Neural crest cell (in vitro differentiated cells): ENCODE measurements at places on chromosomes 13 and 19.

DNA sequence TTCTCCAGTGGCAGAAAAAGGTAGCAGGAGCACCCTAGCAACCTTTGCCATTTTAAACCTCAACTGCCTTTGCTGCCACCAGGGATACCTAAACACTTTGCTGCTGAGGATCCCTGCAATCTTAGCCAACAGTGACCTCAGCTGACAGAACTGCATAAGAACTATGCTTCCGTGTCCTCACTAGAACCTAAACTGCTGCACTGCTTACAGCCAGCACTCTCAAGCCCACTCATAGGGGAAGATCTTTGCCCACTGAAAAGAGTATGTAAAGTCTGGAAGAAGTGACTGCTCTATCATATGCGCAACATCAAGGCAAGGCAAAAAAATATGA, 270.0 kb upstream of the PCDH20 start:
- DNase-seq = no peak

DNA sequence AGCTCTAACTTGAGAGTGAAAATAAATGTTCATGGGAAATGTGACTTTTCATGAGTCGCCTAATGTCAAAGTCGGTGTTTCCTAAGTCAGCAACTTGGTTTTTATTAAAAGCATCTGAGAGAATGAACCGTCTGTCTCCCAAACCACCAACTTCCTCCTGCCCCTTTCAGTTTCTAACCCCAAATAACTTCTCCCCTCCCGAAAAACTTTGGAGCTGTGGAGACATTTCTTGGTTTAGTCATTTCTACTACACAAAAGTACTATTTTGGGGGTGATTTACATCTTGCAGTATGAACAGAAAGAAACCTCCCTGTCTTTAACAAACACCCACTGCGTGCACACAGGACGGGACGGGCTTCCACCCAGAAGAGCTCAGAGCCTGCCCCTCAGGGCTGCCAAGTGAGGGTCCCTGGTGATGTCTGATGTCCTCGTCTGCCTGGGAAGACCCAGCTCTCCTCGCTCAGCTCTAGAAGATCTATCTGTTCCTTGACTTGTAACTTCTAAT, 65.0 kb downstream of the RASA3 start:
- DNase-seq = no peak

GRCh38 chr19:13154241-13154778, 4.1 kb downstream of the IER2 start:
- DNase-seq = peak; percentile 28

GRCh38 chr19:2032296-2032941, 16.9 kb upstream of the BTBD2 start:
- no peak for DNase-seq

- no peak for DNase-seq
Measured at GRCh38 chr13:23359882-23360281, 73.6 kb downstream of the SACS start.

GRCh38 chr19:16649734-16650133, 10.2 kb downstream of the SMIM7 start:
- DNase-seq = no peak

GRCh38 chr19:4206818-4207484, 22.4 kb upstream of the EBI3 start:
- no peak for DNase-seq

GRCh38 chr13:43652760-43653159, 134.0 kb downstream of the ENOX1 start:
- DNase-seq = no peak

DNA sequence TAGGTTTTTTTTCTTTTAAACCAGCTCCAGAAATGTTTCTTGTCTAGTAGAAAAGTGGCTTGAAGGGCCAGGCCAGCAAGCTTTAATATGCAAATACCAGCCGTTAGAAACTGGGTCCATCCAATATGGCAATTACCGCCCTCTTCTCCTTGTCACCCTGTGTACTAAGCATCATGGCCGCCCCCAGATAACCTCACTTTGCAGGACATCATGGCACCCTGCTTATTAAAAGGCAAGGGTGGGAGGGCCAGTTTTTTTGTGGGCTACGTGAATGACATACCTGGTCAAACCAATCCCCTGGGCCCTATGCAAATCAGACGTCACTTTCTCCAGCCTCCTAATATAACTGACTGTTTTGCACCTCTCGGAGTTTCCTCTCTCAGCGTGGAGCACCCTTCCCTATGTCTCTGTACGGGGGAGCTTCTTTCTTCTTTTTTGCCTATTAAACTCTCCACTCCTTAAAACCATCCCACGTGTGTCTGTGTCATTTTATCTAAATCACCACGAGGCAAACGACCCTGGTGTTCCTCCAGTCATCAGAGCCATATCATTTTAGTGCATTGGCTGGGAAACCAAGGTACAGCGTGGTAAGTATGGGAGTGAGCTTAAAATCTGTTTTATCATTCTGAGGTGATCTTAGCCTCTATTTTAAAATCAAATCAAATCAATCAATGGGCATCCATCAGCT, 27.7 kb downstream of the OXGR1 start:
- DNase-seq = no peak
